NB4 (cell line): ENCODE measurements at places on chromosomes 12 and 14.

DNA sequence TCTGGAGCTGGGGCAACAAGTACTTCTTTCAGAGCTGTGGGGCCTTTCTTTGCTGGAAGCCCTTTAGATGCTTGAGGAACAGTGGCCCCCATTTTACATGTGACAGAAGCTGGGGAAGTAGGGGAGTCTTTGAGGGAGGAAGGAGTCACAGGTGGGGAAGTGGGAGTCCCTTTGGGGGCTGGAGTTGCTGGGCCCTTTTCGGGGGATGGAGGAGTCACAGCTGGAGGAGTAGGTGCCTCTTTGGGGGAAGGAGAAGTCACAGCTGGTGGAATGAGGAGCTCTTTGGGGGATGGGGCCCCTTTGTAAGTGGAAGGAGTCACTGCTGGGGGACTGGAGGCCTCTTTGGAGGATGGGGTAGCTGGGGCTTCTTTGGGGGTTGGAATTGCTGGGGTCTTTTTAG, 8.6 kb downstream of the NACA start:
- peak; percentile 58 for DNase-seq

DNA sequence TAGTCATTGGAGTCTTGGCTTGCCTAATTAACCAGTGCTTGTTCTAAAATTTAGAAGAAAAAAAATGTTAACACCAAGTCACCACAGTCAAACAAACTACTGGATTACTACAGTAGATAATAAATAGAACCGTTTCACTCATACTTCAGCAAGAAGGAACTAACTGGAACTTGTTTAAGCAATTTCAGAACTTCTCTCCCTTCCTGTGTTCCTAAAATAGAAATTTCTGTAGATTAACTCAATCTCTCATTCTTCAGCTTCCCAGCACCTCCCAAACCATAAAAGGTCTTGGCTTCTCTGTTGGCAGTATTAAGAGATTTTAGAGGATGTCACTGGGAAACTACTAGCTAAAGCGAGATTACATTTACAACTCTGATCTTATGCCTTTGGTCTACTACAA, 18.6 kb downstream of the GNS start:
- DNase-seq: peak; percentile 53

DNA sequence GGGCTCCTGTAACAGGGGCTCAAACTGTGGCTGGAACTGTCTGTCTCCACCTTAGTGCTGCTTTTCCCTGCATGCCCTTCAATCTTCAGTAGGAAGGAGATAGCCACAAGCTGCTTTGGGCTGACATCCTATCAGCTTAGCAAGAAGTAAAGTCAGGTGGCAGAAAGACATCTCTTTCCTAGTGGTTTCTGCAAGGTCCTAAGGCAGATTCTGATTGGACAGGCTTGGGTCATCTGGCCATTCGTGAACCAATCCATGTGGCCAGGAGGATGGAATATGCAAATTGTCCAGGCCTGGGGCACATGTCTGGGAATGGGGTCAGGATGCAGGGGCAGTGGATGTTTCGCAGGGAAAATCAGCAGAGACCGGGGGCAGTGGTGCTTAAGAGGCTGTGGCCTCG, 5.2 kb downstream of the RITA1 start:
- peak; percentile 69 for DNase-seq

DNA sequence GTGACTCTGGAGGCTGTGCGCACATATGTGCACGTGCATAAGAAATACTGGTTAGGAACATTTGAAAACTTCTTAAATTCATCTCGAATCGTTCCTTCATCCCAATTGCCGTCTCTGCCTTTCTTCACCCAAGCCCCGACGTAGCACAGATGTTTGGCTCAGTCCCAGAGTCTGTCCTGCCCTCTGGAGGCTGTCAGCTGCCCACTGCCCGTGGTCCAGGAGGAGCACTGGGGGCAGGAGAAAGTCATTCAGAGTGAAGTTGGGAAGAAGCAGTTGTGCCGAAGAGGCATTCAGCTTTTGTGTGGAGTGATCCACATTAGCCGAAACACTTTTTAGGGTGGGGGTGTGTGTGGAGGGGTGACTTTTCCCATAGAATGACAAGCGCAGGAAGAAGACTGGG, 124.9 kb downstream of the TSPAN9 start:
- DNase-seq: no peak

GRCh38 chr12:3362737-3363136, 128.3 kb upstream of the PRMT8 start:
- no peak for DNase-seq

GRCh38 chr12:99985129-99985570, 414 bp upstream of the ANKS1B start:
- DNase-seq: peak; percentile 57

DNA sequence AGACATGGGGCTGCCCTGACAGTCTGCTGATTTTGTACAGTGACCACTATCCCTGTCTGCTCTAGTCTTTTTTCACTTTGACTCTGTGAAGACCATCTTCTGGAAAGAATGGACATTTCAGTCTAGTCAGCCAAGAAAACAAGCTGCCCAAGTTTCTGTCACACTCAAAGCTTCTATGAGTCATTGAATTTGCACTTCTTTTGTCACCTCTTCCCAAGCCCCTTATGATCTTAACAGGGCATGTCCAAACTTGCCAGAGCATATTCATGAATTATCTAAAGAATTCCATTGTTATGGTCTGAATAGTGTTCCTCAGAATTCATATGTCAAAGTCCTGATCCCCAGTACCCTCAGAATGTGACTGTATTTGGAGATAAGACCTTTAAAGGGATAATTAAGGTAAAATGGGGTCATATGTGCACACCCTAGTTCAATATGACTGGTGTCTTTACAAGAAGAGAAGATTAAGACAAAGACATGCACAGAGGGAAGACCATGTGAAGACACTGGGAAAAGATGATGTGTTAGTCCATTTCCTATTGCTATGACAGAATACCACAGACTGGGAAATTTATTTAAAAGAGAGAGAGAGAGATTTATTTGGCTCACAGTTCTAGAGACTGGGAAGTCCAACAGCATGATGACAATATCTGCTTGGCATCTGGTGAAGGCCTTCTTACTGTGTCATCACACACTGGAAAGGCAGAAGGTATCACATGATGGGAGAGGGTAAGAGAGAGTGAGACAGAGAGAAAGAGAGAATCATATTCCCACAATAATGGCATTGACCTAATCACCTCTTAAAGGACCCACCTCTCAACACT, 242.6 kb downstream of the BTG1 start:
- no peak for DNase-seq

- DNase-seq: no peak
Observed at GRCh38 chr14:59483363-59483762, 845 bp downstream of the L3HYPDH start.

DNA sequence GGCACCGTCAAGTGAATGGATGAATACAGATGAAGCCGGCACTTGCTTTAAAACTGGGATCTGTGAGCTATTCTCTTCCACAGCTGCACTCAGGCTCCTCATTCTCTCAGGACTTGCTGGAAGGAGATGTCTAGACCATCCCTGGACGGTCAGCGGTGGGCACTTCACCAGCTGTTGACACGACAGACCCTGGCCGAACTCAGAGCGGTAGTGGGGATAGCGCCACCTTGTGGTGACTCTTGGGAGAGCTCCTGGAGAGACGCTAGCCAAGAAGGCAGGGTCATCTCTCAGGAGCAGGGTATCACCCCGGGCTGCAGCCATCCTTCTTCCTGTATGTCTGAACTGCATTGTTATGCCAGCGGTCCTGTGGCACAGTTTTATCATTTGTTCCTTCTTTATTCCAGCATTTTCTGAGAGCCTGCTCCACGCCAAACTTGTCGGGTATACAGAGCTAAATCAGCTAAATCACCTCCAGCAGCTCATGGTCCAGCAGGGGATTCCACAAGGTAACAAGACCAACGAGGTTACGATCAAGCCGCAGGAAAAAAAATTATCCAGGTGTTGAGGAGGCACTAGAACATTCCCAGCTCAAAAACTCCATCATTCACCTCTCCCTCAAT, 10.0 kb downstream of the WNT1 start:
- DNase-seq: peak; percentile 76

GRCh38 chr12:51216642-51217041, 1.2 kb downstream of the POU6F1 start:
- DNase-seq: no peak

- DNase-seq: no peak
Observed at GRCh38 chr14:96802963-96803362, 5.8 kb downstream of the VRK1 start.

GRCh38 chr14:53470351-53471043, 317.4 kb upstream of the DDHD1 start:
- DNase-seq: no peak

DNA sequence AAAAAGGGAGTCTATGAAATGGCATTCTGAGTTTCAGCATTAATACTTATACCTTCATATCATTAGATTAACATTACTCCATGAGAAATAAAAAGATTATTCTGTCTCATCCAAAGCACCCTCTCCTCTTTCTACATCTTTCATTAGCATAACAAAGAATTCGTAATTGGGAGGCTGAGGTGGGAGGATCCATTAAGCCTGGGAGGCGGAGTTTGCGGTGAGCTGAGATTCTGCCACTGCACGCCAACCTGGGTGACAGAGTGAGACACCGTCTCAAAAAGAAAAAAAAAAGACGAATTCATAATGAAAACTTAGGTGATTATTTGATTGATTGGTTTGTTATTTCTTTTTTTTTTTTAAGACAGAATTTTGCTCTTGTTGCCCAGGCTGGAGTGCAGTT, 1.8 kb upstream of the CDK17 start:
- DNase-seq: no peak

DNA sequence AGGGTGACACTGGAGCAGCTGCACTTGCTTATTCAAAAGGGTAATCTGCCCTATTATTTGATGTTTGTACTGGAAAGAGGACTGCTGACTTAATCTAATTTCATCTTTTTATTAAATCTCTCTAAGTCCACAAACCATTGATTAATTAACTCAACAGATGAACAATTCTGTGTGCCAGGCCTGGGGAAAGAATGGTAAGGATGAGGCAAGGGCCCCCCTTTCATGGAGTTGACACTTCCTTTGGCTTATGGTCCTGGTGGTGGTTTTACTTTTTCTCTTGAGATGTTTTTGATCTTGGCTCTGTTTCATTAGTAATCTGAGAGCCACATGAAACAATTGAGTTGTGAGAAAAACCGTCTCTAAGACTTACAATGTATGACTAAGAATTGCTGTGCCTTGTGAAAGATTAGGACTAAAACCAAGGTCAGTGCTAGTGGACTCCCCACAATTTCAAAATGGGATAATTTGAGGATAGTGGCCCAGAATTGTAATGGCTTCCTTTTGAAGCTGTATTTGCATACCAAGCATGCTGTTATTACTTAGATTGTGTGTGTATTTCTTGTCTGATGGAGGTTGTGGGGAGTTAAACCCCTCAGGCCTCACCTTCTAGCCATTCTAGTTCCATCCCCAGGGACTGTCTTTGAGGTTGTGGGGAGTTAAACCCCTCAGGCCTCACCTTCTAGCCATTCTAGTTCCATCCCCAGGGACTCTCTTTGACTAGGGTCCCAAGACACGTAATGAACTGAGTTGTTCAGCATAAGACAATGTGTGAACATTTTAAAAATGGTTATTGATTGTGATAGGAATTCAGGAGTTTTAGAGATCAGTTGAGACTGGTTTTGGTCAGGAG, 52.5 kb upstream of the EVL start:
- DNase-seq: no peak

DNA sequence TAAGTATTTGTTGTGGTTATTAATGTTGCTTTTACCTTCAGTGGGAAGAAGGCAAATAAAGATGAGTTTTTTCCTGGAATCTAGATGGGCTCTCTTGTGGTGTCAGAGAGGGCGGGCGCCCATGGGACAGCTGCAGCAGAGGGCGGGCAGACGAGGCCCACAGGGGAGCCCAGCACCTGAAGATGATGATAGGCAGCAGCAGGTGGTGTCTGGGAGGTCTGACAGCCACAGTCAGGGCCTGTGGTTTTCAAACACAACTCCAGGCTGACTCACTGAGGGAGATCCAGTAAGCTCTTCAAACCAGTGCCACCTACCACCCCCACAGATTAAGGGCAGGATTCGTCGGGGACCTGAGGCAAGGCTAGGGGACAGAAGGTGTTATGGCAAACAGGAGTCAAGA, 42.8 kb downstream of the NKX2-1 start:
- no peak for DNase-seq

DNA sequence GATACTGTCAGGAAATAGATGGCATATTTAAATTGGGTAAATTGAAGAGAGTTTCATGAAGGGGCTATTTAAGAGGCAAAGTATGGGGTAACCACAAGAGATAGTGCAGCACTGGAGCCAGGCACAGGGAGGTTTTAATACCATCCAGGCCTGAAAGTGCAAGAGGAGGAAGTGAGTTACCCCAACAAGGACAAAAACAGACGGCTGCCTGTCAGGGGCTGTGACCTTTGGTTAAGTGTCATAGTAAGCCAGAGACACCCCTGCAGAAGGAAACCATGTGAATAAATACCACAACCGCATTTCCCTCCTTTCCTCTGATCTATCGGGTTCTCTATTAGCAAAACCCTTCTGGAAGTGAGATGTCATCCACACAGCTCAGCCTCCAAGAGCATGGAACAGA, 122.0 kb upstream of the DHRS4 start:
- DNase-seq: peak; percentile 91

- DNase-seq: no peak
Observed at GRCh38 chr12:50239355-50239891, 43.9 kb downstream of the LIMA1 start.

GRCh38 chr14:52740751-52741150, 10.8 kb downstream of the STYX start:
- no peak for DNase-seq

GRCh38 chr12:50097952-50098351, 5.9 kb upstream of the GPD1 start:
- DNase-seq: no peak

DNA sequence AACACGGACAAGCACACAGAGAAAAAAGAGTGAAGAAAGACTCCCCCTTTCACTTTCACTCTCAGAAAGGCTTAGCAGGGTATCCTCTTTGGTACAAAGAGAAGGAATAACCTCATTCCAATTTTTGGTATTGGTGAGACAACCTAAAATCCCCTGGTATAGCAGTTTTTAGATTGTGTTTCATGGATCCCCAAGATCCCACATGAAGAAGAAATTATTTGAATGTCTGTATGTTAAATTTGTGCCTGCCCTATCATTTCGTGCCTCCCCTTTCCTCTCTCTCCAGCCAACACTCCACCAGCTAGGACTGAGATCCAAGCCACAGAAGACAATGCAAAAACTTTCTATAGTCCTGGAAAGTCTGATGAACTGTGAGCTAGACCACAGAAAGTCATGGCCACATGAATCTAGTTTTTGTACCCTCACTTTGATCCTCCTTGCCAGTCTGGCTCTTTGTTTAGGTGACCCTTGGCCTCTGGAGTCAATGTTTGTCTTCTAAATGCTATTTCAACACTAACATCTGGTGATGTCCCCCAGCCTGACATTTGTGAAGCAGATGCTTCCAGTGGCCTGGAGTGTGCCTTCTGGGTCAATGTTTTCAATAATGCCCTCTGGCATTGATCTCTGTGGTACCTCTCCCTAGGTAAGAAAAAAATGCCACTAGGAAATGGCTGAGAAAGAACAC, 181.9 kb upstream of the BMP4 start:
- no peak for DNase-seq

GRCh38 chr14:56585461-56586084, 6.0 kb downstream of the TMEM260 start:
- DNase-seq: no peak
